Right cardiac atrium (tissue), 5 donors: ENCODE measurements at places on chromosomes 7 and 10. TPM values are rescaled to one million over a fixed set of nuclear protein-coding genes. Genes with fewer than 3 reads are reported as not detected.

GRCh38 chr10:85043207-85043606, 714.8 kb downstream of the CCSER2 start:
- no peak for DNase-seq

DNA sequence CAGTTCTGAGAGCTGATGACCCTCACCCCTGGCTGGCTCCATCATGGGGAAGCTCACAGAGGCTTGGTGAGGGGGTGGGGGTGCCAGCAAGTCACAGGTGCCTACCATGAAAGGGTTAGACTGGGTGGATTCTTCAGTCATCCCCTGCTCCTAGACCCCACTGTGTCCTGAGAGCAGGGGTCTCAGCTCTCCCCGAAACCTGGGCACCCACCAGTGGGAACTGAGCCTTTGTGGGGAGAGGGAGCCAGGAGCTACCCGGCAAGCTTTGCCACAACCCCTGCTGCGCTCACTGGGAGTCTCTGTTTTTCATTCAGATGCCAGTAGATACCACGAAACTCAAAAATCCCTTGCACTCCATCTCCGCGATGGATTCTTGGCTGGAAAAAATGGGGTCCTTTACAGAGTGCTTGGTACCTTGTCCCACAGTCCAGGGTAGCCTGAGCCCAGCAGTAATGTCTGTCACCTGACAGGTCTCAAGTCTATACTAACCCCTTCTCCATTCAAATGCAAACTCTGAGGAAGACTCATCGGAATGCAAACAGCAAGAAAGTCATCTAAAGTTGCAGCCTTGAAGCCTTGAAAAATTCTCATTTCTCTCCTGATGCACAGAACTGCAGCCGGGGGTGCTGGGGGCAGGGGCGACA, 48.9 kb upstream of the ENO4 start:
- no peak for DNase-seq

The SPDYE6 gene
- total RNA-seq = not detected

The PRF1 gene
- total RNA-seq = 0.81 TPM

- no peak for DNase-seq
Measured at GRCh38 chr10:70055550-70055949, 2.9 kb downstream of the MACROH2A2 start.

DNA sequence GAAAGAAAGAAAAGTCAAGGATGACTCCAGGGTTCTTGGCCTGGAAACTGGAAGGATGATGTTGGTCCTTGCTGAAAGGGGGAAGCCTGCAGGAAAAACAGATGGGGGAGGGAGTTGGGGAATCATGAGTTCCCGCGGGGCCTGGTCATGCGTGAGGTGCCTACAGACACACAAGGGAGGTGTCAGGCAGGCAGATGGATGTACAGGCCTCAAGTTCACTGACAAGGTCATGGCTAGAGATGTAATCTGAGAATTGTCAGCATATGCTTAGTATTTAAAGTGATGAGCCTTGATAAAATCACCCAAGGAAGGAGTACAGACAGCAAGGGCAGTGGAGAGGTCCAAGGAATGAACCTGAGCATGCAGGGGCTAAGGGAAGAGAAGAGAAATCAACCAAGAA, 46.8 kb downstream of the DLG5 start:
- no peak for DNase-seq

- peak; percentile 4 for DNase-seq
Measured at GRCh38 chr10:132706701-132707100, 79.2 kb downstream of the NKX6-2 start.

The AQP1 gene
- total RNA-seq = 254 TPM

DNA sequence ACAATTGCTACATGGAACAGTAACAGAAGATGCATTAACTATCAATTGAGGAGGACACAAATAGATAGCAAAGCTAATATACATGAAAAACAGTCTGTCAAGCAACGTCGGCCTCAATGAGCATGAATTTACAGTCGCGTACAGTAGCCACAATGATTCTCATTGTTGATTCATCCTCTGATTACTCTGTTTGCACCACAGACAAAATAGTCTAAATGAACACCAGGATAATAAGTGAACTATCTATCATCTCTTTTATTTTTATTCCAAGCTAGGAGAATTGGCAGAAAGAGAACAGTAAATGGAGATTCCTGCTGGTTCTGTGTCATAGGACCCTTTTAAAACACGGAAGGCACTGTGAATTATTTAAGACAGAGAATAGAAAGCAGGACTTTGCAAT, 108.5 kb downstream of the EVX1 start:
- no peak for DNase-seq

The SLC26A3 gene
- total RNA-seq = not detected

The CTTNBP2 gene
- total RNA-seq = 5.5 TPM

- DNase-seq = no peak
Measured at GRCh38 chr10:76244061-76244686, 812.8 kb downstream of the LRMDA start.

The CCL26 gene
- 1.3 TPM for total RNA-seq

The PNLIPRP1 gene
- not detected for total RNA-seq

DNA sequence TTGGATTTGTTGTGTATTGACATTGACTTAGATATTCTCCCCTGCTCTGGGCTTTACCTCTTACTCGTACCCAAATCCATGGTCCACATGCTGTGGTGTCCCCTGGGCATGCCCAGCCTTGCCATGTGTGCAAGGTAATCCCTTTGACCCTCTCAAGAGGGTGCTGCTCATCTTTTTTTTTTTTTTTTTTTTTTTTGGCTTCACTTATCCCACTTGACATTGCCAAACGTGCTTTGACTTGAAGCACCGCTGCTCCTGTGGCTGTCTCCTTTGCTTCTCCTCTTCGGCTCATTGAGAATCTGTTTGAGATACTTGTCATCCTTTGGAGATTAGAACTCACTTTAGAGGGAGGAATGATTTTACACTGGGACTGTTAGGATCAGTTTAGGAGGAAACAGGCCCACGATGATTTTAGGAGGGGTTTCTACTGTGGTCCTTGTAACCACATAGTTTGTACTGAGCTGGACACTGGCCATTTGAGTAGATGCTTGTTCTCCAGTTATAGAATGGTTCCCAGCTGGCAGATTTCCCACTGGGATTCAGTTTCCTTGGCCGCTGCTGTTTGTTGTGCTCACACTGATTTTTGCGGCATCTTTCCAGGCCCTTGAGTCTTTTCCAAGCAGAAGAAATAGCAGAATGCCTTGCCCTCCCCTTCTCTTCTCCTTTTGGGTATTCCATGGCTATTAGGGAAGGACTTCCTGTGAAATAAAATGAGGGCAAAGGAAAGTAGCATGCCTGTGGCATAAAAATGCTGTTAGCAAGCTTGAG, 184.8 kb downstream of the AUTS2 start:
- peak; percentile 85 for DNase-seq

DNA sequence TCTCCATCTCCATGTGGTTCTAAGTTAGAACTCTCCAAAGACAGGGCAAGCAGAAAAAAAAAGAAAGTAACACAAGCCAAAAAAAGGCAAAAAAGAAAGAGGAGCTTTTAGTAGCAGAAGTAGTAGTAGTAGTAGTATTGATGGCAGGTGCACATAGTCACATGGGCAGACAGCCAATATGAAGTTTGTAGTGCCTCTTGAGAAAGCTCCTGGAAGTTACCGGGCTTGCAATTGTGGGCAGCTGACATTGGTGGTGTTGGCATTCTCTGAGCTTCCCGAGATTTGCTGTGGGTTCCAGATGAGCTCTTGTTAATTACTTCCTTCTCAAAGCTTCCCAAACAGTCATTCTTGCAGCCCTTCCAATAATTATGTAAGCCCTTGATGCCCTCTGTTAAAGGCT, 1128.5 kb downstream of the TYW1 start:
- no peak for DNase-seq

The TAS2R41 gene
- total RNA-seq = not detected

GRCh38 chr10:75127471-75127870, 16.0 kb downstream of the SAMD8 start:
- no peak for DNase-seq

DNA sequence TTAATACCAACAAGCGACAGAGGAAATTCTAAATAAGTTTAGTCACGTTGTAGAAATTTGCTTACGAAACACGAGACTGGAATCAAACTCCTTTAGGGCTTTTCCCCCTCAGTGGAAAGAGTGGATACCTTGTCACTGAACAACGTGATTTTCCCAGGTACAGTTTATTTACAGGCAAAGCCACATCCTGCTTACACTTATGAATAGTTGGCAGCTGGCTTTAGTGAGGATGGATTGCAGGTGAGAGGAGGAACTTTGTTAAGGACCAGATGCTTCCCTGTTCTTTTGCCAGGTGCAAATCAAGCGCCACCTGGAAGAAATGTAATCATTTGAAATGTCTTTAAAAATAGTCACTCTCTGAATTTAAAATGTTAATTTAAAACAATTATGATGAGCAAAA, 282.4 kb downstream of the ADARB2 start:
- DNase-seq = no peak

DNA sequence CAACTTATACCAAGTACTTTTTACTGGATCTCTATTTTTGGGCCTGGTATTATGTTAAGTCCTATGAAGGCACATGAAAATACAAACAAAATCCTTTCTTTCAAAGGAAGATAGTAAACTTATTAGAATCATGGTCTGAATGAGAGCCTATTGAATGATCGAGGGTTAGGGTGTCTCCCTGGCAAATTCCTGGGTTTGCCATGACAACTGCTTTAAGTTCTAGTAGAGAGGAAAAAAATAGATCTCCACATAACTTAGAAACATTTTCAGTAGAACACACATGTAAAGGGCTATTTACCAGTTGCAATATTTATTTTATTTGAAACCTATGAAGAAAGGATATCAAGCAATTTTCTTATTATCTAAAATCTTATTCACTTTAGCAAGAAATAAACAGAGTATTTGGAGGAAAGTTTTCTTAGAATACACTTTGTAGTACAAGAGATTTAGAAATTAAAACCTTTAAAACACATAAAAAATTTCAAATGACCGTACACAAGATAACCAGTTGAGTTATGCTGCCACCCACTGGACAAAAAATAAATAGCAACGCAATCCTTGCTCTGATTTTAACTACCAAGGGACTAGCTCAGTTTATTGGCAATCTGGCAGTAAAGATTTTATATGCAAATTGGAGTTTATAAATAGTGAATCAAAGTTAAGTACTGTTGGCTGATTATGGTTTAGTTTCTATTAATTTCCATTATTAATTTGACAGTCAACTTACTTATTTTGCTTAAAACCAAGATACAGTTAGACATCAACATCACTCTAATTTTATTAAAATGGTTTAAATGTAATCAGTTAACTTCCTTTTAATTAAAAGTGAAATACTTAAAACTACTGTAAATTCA, 33.9 kb downstream of the CACUL1 start:
- no peak for DNase-seq

The PDZD7 gene
- total RNA-seq = 0.94 TPM
